ENCODE measurements at places on chromosomes 11 and 22.

DNA sequence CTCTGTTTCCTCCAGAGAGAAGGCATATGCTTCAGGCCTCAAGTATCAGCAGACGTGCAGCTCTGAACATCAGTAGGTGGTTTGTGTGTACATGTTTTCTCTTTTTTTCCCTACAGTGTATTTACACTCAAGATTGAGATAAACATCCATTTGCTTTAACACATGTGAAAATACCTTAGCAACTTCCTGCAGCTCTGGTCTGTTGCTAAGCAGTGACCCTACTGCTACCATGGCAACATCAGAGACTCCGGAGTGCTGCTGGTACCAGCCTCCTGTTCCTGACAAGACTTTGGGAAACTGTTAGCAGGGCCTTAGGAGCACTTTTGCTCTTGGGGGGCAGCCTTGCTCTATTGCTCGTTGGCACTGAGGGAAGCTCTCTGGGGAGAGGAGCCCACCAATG lies 221.2 kb upstream of the PLET1 start:
- peak; percentile 12 for DNase-seq

DNA sequence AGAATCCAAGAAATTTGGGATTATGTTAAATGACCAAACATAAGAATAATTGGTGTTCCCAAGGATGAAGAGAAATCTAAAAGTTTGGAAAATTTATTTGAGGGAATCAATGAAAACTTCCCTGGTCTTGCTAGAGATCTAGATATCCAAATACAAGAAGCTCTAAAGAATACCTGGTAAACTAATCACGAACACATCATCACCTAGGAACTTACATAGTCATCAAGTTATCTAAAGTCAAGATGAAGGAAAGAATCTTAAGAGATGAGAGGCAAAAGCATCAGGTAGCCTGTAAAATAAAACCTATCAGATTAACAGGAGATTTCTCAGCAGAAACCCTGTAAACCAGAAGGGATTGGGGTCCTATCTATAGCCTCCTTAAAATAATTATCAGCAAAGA lies 46.9 kb downstream of the GAS2 start:
- no peak for DNase-seq

- DNase-seq, result peak; percentile 95
Measured at GRCh38 chr11:12200991-12201985, 90.9 kb downstream of the MICAL2 start.

DNA sequence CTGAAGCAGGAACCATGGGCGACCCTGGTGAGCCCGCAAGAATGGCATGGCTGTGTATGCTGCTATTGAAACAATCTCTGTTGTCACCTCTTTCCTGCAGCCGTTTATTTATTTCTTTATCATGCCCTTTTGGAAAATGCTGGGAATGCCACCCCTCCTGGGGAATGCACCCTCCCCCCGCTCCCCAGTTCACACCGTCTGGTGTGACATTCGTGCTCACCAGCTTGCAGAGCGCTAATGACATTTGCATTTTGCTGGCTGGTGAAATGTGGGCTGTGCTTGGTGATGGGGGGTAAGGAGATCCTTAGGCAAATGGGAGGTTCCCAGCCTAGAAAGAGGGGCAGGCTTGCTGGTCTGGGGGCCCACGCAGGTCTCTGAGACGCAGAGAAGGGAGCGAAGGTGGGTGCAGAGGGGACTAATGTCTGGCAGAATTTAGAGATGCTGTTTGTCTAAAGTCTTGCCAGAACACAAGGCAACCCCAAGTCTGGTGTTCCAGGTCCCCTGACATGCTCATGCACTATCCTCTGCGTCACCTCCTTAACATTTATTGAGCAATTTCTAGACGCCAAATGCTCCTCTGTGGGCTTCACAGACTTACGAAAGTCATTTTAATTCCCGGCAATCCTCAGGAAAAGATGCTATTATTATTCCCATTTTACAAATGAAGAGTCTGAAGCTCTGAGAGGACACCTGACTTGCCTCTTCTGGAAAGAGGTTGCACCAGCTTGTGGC lies 91.7 kb downstream of the TP53I11 start:
- peak; percentile 55 for DNase-seq

DNA sequence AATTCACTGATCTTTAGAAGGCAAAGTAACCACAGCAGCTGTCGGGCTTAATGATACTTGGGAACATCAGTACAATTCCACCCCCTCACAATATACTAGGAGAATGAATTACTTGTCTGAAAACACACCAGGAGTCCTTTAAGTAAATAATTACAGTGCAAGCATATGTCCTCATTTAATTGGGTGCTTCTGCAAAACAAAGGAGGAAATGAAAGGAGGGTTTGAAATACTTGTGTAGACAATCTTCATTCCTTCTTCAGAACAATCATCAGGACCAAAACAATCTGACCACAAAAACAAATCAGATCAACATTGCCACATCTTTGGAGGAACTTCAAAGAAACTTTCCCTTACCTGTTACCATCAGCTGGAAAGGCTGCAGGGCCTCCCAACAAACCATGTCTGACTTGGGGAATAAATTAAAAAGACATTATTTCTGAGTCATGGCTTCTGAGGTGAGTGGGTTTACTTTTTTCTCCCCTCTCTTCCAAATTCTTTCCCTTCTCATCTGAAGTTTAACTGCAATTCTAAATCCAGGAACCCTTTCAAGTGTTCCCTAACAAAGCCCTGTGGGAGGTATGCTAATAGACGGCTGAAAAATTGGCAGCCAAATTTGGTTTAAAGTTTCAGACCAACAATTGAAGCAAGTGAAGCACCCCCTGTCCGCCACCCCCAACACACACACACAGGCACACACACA lies 12.5 kb upstream of the CCDC117 start:
- peak; percentile 40 for DNase-seq

- DNase-seq, result peak; percentile 23
Measured at GRCh38 chr22:23565915-23566704, 14.0 kb downstream of the IGLL1 start.

- DNase-seq, result no peak
Measured at GRCh38 chr11:133198438-133198837, 333.9 kb downstream of the OPCML start.

DNA sequence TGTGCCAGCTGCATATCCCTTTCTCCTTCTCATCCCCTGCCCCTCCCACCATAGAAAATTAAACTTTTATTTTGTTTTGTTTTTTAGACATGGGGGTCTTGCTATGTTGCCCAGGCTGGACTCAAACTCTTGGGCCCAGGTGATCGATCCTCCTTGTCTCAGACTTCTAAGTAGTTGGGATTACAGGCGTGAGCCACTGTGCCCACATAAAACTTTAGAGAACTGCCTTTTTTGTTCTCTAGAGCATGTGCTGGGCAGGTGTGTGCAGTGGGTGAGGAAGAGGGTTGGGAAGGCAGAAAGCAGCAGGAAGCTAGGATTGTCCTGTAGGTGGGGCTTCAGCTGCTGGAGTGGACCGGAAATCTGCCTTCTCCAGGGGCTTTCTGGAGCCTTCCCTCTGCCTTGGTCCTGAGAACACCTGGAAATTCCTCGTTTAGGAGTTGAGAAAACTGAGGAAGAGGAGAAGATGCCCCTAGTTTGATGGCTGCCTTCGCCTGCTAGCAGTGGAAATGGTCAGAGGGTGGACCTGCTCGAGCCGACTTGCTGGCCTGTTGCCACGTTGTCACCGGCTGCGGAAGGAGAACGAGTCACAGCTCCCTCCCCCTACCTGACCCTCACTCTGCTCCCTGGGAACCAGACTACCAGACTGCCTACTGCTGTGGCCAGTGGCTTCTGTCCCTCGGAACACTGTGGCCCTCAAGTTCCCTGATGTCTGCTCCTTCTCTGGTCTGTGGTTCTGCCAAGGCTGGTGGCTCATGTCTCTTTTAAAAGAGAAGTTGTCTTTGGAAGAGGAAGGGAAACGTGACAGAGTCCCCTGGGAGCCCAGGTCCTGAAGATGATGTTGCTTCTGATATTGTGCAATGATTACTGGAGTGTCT lies 4.0 kb downstream of the ST14 start:
- no peak for DNase-seq

GRCh38 chr11:16252373-16252772 lies 104.0 kb downstream of the SOX6 start:
- no peak for DNase-seq

- DNase-seq, result peak; percentile 92
Measured at GRCh38 chr11:123083623-123084029, 21.7 kb upstream of the HSPA8 start.

- DNase-seq, result peak; percentile 81
Measured at GRCh38 chr11:95680169-95680929, 109.2 kb downstream of the FAM76B start.

DNA sequence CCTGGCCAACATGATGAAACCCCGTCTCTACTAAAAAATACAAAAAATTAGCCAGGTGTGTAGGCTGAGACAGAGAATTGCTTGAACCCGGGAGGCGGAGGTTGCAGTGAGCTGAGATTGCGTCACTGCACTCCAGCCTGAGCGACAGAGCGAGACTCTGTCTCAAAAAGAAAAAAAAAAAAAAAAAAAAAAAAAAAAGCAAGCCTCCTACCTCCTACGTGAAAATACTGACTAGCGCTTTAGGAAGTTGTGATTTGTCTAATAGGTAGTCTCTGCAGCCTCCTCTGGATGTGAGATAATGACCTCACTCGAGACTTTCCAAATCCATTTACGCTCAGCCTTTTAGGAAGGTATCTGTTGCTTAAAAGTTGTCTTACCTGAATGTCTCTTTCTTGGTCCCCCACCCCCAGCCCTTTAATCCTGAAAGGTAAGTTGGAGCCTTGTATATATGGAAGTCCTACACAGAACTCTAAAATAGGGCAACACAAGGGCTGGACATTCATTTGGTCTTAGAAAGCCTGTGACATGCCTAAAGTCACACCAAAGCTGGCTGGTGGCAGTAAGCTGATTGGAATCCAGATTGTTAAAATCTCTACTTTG lies 5.5 kb downstream of the SEPTIN3 start:
- DNase-seq, result no peak

DNA sequence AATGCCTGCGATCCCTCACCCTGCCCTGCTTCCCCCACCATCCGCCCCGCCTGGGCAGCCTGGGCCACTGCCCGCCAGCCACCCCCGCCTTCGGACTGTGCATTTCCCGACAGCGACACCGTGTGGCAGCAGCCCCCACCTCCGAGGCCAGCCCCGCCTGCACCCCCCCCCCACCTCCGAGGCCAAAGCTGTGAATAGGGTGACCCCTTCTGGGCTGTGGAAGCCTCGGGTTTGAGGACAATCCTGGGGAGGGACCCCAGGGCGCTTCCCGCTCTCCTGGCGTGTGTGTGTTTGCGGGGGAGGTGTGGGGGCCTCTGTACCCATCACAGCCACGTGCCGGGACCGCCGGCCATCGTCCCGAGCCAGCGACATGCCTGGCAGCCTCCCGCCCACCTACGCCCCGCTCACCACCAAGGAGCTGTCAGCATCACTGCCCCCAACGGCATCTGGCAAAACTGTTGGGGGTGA lies 33.8 kb upstream of the PPARA start:
- DNase-seq, result peak; percentile 93

- peak; percentile 42 for DNase-seq
Measured at GRCh38 chr11:83006877-83007330, 64.8 kb downstream of the RAB30 start.

- DNase-seq, result no peak
Measured at GRCh38 chr11:130940706-130941105, 24.4 kb upstream of the SNX19 start.

- DNase-seq, result peak; percentile 6
Measured at GRCh38 chr11:31419669-31420068, 50.0 kb downstream of the DNAJC24 start.

GRCh38 chr22:44736581-44737405 lies 15.6 kb upstream of the ARHGAP8 start:
- no peak for DNase-seq

- DNase-seq, result no peak
Measured at GRCh38 chr22:46974631-46975585, 212.5 kb downstream of the TBC1D22A start.

- no peak for DNase-seq
Measured at GRCh38 chr11:62757846-62758788, 3.3 kb upstream of the POLR2G start.

GRCh38 chr22:32999039-32999815 lies 59.0 kb downstream of the SYN3 start:
- no peak for DNase-seq

DNA sequence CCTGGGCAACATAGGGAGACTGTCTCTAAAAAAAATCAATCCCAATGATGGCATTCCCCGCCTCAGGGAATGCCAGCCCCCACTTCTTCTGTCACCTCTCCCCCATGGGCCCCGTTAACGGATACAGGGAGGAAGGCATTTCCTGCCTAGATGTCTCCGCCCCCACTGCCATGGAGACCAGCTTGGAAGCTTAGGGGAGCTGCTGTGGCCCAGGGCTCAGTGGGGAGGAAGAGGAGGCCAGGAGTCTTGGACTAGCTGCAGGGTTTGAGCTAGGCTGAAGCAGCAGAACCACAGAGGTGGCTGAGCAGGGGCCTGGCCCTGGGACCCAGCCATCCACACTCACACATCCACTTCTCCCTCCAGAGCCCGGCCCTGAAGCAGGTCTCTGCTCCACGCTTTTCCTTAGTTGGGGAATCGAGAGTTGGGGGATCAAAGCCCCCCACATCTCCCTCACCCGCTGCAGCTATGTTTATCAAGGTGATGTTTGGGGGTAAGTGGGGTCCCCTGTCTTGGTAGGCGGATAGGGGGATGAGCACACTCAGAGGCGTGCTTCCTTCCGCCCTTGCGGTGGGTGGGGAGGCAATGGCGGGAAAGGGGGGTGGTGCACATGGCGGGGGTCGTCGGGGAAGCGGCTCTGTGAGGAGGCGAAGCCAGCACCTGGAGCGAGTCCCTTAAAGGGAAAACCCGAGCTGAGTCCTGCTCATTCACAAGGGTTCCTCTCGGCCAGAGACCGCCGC lies at the start of gene C22orf15:
Gene C22orf15 (plus strand): TSS at position 149 of the 737 bp plus-strand sequence. CDS start 317 bp downstream, at position 466.
- DNase-seq, result no peak

- no peak for DNase-seq
Measured at GRCh38 chr22:44249376-44250147, 63.2 kb downstream of the SHISAL1 start.

GRCh38 chr11:97557399-97557798 lies 1167.6 kb downstream of the JRKL start:
- DNase-seq, result no peak

GRCh38 chr22:19823191-19823901 lies 31.3 kb downstream of the GNB1L start:
- no peak for DNase-seq

GRCh38 chr22:20997536-20998257 lies 4.2 kb downstream of the THAP7 start:
- DNase-seq, result no peak

GRCh38 chr11:121763526-121763925 lies 310.8 kb upstream of the SORL1-AS1 start:
- no peak for DNase-seq

GRCh38 chr11:117385906-117386305 lies 58.3 kb downstream of the CEP164 start:
- no peak for DNase-seq

DNA sequence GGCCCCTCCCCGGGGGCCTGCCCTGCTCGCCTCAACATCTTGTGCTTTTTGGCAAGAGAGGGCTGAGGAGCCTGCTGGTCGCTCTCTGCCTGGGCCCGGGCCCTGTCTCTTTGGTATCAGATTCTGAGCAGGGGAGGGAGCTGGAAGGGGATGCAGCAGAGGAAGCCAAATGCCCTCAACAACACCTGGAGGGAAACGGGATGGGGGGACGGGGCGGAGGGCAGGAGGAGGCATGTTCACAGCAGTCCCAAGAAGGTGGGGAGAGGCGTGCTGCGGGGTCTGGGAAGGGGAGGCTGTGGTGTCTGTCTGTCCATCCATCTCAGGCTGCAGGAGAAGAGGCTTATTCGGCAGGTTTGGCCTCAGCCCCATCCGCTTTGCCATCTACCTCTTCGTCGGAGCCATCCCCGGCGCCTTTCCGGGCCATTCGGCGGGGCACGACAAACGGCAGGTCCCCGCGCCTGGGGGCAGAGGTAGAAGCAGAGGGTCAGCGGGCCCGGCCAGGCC lies 29.4 kb downstream of the APOL1 start:
- no peak for DNase-seq

- no peak for DNase-seq
Measured at GRCh38 chr22:45548247-45548840, 45.7 kb downstream of the FBLN1 start.

GRCh38 chr11:132638423-132638822 lies 893.9 kb downstream of the OPCML start:
- no peak for DNase-seq
